Cardiac fibroblast (primary cell): ENCODE measurements at places on chromosomes 16 and 17.
A peak's percentile ranks its signal among the peaks of the same experiment; 100 is the strongest.

- no peak for DNase-seq
Measured at GRCh38 chr17:81300586-81301155, 5.6 kb upstream of the SLC38A10 start.

DNA sequence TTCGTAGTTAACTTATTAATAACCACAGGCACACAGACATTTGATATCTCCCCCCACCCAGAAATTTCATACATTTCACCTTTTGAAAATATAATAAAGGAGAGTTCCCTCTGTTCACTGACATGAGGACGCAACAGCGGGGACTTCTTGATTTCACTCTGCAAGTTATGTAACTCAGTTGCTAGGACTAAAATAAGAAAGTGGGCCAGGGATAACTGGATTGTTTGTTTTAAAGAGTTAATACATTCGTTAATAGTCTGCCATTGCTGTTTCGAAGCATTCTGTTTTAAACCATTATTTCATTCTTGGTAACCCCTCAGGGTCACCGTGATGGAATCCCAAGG, 1.2 kb downstream of the RHOT1 start:
- no peak for DNase-seq

DNA sequence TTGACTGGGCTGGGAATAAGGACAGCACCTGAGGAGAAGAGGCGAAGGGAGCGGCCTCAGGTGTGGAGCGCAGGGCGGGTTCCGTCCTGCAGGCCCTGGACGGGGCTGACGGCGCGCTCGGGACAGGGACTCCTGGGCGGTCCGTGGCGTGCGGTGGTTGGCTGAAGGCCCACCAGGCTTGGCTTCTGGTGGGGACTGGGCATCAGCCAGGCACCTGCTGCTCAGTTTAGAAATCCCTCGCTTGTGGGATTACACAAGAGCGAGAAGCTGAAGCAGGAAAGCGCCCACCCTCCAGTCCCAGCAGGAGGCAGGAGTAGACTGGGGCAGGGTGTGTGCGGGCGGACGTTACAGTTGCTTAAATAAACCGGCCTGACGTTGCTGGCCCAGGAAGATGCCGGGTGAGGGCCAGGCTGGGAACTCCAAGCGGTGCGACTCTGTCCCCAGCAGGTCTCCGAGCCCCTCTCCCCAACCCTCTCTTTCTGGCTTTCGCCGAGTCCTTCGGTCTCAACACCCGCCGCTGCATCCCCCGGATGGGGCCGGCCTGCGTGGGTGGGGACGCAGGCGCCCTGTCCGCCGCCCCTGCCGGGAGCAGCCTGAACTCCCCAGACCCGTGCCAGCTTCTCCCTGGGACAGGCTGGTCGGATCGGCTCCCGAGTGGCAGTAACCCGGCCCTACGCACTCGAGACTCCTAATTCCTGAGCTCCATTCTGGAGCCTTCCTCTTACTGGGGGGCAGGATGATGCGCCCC, 639 bp downstream of the MIF4GD start:
- peak; percentile 77 for DNase-seq

GRCh38 chr17:76079956-76080767, 1.2 kb downstream of the ZACN start:
- peak; percentile 20 for DNase-seq
